ENCODE measurements at places on chromosomes 5 and 9.
A peak's percentile ranks its signal among the peaks of the same experiment; 100 is the strongest.

- no peak for DNase-seq
Measured at GRCh38 chr5:117769877-117770276, 1195.3 kb upstream of the SEMA6A start.

DNA sequence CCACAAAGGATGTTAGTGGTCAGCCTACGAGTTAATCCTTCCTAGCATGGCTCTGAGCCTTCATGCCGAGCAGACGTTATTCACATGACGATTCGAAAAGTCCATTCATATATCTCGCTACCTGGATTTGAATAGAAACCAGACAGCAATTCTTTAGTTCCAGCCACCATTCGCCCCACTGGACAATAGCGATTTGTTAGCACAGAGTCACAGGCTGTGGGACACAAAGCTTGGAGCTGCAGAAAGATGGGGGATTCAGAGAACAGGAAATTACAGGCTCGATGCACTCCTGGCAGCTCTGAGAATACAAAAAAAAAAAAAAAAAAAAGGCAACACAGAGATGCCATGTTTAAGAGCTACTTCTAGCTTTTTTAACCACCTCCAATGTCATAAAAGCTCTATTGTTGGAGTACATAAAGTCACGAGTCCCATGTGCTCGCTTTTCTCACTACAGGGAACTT lies 110.7 kb downstream of the NR6A1 start:
- DNase-seq = peak; percentile 77

GRCh38 chr5:143206196-143207053 lies 197.1 kb downstream of the NR3C1 start:
- DNase-seq = no peak

GRCh38 chr5:110727025-110727314 lies 499 bp upstream of the TMEM232 start:
- DNase-seq = no peak

DNA sequence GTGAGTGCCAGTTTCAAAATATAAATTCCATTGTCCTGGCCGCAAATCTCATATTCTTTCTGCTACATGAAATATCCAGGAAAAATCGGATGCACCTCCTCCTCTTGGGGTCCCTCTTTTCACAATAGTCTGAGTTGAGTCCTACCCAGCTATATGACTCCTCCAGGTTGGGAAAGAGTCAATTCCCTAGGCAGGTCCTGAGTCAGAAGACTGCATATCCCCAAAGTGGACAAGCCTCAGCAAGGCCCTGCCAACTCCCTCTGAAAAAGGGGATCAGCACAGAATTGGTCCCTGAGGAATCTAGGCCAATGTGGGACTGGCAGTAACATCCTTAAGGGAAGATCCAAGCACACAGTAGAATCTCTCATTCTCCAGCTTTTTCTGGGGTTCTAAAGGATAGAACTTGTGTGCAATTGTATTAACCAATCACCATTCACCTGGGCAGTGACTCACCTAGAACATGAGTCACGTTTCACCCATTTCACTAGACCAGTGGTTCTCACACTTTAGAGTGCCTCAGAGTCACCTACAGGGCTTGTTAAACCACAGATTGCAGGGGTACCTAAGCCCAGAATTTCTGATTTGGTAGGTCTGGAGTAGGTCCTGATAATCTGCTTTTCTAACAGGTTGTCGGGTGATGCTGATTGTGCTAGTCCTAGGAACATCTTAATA lies 44.7 kb upstream of the TMEM215 start:
- no peak for DNase-seq

- DNase-seq = no peak
Measured at GRCh38 chr9:69254223-69254622, 70.8 kb upstream of the ENTREP1 start.

GRCh38 chr9:89502038-89502601 lies 4.2 kb upstream of the SEMA4D start:
- DNase-seq = no peak

DNA sequence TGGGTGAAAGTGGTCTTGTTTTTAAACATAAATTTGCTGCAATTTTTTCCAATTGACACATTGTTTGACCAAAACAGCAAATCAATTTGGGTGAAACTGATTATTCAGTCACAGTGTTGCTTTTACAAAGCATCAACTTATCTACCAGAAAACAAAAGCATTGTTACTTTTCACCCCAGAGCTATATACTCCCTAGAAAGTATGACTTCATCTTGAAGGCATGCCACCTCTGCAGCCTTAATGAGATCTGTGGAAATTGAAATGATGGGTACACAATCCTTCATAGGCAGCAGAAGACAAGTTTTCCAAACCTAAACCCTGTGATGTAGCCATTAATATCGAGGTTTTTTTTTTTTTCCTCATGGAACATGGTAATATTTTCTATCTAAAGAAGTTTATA lies 615.9 kb downstream of the CHSY3 start:
- DNase-seq = peak; percentile 10

- peak; percentile 66 for DNase-seq
Measured at GRCh38 chr5:132877938-132878337, 4.5 kb downstream of the LEAP2 start.

DNA sequence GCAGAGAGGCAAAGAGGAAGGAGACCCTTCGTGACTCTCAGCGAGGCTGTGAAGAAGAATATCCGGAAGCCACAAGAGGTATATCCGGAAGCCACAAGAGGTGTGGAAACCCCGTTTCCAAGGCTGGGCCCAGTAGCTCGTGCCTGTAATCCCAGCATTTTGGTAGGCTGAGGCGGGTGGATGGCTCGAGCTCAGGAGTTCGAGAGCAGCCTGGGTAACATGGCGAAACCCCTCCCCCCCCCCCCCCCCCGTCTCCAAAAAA lies 612 bp upstream of the BBLN start:
- no peak for DNase-seq

GRCh38 chr9:84424931-84425330 lies 84.4 kb upstream of the SLC28A3 start:
- no peak for DNase-seq

GRCh38 chr5:135851186-135851914 lies 16.9 kb downstream of the SLC25A48 start:
- DNase-seq = no peak

- no peak for DNase-seq
Measured at GRCh38 chr5:25160891-25161290, 516.1 kb upstream of the CDH10 start.

- peak; percentile 14 for DNase-seq
Measured at GRCh38 chr5:93395971-93396379, 185.0 kb downstream of the NR2F1-AS1 start.

- no peak for DNase-seq
Measured at GRCh38 chr9:74735761-74736160, 152.0 kb downstream of the TRPM6 start.

Data from EH (cell line).